Ascending aorta (tissue), 2 donors: ENCODE measurements at places on chromosomes 4 and X. TPM values are rescaled to one million over a fixed set of nuclear protein-coding genes. Genes with fewer than 3 reads are reported as not detected.
A peak's percentile ranks its signal among the peaks of the same experiment; 100 is the strongest.

DNA sequence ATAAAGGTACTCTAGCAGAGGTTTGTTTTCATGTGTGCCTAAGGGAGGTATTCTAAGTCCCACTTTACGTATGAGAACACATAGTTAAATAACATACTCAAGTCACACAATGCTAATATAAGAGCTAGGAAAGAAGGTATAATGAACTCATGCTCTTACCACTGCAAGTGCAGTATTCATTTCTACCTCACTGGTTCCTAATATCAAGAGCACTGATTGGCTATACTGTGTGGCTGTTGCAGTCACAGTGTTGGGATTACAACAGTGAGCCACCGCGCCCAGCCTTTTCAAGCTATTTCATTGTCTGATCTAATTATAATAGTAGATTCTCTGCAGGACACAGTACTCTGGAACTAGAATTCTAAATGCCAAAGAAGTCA, 84.0 kb downstream of the PDS5A start:
- no peak overlapping the region for H3K27ac ChIP-seq
- H3K36me3 ChIP-seq, result peaks cover 52% of the 10 kb centered on the region
- no peak overlapping the region for H3K4me3 ChIP-seq
- DNase-seq, result no peak

DNA sequence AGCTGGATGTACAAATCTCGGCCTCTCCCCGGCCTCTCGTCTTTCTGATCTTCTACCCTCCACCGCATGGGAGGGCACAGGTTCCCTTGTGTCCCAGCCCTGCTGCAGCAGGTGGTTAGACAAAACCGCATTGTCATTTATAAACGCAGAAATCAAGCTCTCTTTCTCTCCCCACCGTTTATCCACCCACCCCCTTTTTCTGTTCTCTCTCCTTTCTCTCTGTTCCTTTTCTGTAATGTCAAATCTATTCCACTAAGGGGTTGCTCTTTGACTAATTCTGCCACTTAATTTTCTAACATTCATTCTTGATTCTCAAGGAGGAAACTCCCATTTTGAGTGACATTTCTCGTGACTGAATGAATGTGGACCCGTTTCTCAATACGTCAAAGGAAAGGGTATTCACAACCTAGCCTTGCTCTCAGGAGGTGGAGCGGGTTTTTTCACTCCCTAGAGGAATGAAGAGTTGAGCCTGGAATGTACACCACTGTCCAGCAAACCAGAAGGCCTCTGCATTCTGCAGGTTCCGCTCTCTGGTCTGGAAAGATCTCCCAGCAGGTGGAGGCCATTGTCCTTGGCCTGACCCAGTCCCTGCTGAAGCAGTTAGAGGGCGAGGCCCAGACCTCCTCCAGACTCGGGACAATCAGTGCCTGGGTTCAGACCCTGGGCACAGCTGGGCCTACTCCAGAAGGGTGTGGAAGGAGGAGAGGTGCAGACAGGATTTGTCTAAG, 70.9 kb upstream of the ENPP6 start:
- no peak overlapping the region for H3K27ac ChIP-seq
- DNase-seq, result no peak
- H3K36me3 ChIP-seq, result no peaks in the 10 kb centered on the region

GRCh38 chrX:24219320-24219719, 69.8 kb downstream of the ZFX start:
- no peak for DNase-seq
- H3K4me3 ChIP-seq, result no peak overlapping the region
- H3K36me3 ChIP-seq, result peaks cover 7% of the 10 kb centered on the region
- H3K27me3 ChIP-seq, result no peaks in the 10 kb centered on the region
- no peak overlapping the region for H3K27ac ChIP-seq
- H3K4me1 ChIP-seq, result no peaks in the 10 kb centered on the region

GRCh38 chr4:6201580-6202091, 1.3 kb upstream of the JAKMIP1 start:
- H3K27ac ChIP-seq, result no peak overlapping the region
- no peak for DNase-seq
- H3K27me3 ChIP-seq, result no peaks in the 10 kb centered on the region

DNA sequence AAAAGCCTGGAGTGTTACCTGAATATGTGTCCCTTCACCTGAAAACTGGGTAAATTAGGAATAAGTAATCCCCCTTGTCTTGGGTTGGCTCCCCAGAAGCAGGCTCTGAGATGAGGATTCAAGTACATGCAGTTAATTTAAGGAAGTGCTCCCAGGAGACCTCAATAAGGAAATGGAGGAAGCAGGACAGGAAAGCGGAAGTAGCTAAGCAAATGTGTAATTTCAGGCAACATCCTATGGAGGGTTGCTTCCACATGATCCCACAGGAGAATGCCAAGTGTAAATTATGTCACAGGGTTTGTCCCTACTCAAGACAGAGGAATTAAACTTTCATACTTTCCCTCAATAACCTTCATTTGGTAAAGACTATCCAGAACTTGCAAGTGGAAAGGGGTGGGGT, 48.1 kb upstream of the ARHGEF6 start:
- no peaks in the 10 kb centered on the region for H3K4me1 ChIP-seq
- H3K27ac ChIP-seq, result no peak overlapping the region
- H3K4me3 ChIP-seq, result no peak overlapping the region
- DNase-seq, result no peak
- H3K27me3 ChIP-seq, result no peaks in the 10 kb centered on the region

GRCh38 chr4:84879651-84880200, 86.8 kb downstream of the WDFY3 start:
- no peaks in the 10 kb centered on the region for H3K4me1 ChIP-seq
- DNase-seq, result no peak
- H3K27ac ChIP-seq, result no peak overlapping the region
- H3K27me3 ChIP-seq, result no peaks in the 10 kb centered on the region

- DNase-seq, result no peak
- H3K4me1 ChIP-seq, result no peaks in the 10 kb centered on the region
- H3K4me3 ChIP-seq, result no peak overlapping the region
These were observed 804.3 kb downstream of the FSTL5 start for GRCh38 chr4:161359491-161359890.

- peaks cover 6% of the 10 kb centered on the region for H3K36me3 ChIP-seq
- DNase-seq, result no peak
- no peak overlapping the region for H3K4me3 ChIP-seq
- no peaks in the 10 kb centered on the region for H3K27me3 ChIP-seq
- H3K27ac ChIP-seq, result no peak overlapping the region
These were observed 130.3 kb downstream of the ADGRA3 start for GRCh38 chr4:22385611-22386011.

- no peaks in the 10 kb centered on the region for H3K27me3 ChIP-seq
- H3K36me3 ChIP-seq, result no peaks in the 10 kb centered on the region
- H3K27ac ChIP-seq, result no peak overlapping the region
- no peak for DNase-seq
These were observed 480 bp upstream of the RADX start for GRCh38 chrX:106611317-106611678.

DNA sequence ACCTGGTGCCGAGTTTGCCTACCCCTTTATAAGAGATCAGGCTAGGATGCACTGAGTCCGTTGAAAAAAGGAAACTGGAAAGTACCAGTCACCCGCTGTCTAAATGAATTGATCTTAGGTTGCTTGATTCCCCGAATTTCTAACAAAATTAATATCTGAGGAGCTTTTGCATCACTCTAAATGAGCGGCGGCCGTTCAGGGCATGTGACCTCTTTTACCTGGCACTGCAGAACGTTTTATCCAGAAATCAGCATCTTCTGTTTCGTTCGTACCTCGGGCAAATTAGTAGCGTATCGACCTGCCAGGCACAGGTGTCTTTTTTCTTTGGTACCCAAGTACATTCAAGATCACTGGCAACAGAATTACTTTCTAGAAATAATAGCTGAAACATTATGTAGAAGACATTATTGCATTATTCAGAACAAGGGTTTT, 876 bp downstream of the KLHL2 start:
- H3K27me3 ChIP-seq, result no peaks in the 10 kb centered on the region
- no peaks in the 10 kb centered on the region for H3K36me3 ChIP-seq
- H3K4me1 ChIP-seq, result peaks cover 5% of the 10 kb centered on the region
- H3K27ac ChIP-seq, result peak overlapping the region; percentile 66

- H3K27ac ChIP-seq, result no peak overlapping the region
- H3K36me3 ChIP-seq, result no peaks in the 10 kb centered on the region
- no peak for DNase-seq
- H3K27me3 ChIP-seq, result no peaks in the 10 kb centered on the region
- no peak overlapping the region for H3K4me3 ChIP-seq
These were observed 25.8 kb downstream of the USP9X start for GRCh38 chrX:41110801-41111625.

GRCh38 chr4:7793186-7793585, 146.5 kb downstream of the AFAP1 start:
- DNase-seq, result no peak
- no peak overlapping the region for H3K27ac ChIP-seq
- no peak overlapping the region for H3K4me3 ChIP-seq
- H3K27me3 ChIP-seq, result no peaks in the 10 kb centered on the region
- no peaks in the 10 kb centered on the region for H3K36me3 ChIP-seq

DNA sequence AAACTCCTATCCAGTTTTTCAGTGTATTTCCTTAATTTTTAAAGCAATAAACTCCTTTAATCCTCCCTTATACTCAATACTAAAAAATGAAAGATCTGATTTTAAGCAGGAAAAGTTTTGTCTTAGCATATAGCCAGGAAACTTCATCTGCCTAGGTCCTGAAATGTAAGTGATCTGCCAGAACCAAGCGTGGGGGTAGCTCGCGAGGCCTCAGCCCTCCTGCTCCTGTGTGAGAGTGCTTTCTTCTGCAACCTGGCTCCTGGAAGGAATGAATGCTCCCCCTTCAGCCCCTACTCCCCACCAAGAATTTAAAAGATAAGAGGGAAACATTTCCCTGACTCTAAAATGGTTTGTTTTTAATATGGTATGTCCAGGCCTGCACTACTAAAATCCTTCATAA, 160.1 kb downstream of the CBR4 start:
- H3K4me3 ChIP-seq, result no peak overlapping the region
- no peaks in the 10 kb centered on the region for H3K27me3 ChIP-seq
- DNase-seq, result no peak
- H3K36me3 ChIP-seq, result no peaks in the 10 kb centered on the region

- no peaks in the 10 kb centered on the region for H3K27me3 ChIP-seq
- H3K36me3 ChIP-seq, result no peaks in the 10 kb centered on the region
- DNase-seq, result no peak
- no peak overlapping the region for H3K27ac ChIP-seq
These were observed 146.8 kb upstream of the NDST4 start for GRCh38 chr4:115260195-115260594.

GRCh38 chr4:134812611-134813010, 611.0 kb upstream of the PABPC4L start:
- no peaks in the 10 kb centered on the region for H3K27me3 ChIP-seq
- H3K36me3 ChIP-seq, result no peaks in the 10 kb centered on the region
- H3K4me3 ChIP-seq, result no peak overlapping the region
- H3K4me1 ChIP-seq, result no peaks in the 10 kb centered on the region

GRCh38 chr4:142801966-142802365, 44.1 kb downstream of the INPP4B start:
- H3K4me3 ChIP-seq, result no peak overlapping the region
- no peaks in the 10 kb centered on the region for H3K4me1 ChIP-seq
- no peak for DNase-seq
- no peak overlapping the region for H3K27ac ChIP-seq

- DNase-seq, result no peak
- no peaks in the 10 kb centered on the region for H3K36me3 ChIP-seq
- no peaks in the 10 kb centered on the region for H3K4me1 ChIP-seq
These were observed 220.6 kb downstream of the SNCA start for GRCh38 chr4:89616382-89616781.

DNA sequence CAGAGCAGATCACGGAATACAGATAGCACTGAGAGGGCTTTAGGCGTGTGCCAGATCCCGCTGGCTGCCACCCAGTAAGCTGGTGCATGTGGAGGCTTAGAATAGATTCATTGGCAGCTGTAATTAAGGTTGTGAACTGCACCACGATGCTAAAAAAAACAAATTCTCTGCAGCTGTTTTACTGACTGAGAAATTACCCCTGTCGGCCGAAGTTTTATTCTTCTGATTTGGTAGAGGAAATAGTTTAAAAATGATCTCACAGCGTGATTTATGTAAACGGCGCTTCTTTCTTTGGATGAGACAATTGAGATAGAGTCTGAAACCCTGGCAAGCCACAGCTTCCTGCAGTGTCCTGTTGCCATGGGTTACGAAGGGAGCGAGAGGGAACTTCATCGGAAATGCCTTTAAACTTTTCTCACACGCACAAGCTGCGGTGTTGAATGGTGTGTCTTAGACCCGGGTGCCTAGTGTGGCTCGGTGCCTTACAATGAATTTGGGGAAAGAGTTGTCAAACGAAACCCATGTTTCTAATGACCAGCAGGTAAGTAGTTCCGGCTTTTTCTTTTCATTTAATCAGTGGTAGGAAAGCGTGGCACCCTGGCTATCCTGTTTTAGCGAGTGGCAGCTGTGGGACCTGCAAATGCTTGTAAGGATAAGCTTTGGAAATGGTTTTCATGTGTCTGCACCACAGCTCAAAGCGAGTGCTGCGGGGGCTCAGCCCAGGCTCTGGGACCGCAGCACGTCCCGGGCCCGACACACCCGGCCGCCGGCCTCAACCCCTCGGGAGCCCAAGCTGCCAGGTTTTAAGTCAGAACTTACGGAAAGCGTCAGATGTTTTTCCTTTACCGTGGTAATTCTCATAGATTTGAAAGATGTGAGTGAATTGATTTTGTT, 71.7 kb upstream of the HGFAC start:
- H3K4me3 ChIP-seq, result peak overlapping the region; percentile 51
- DNase-seq, result no peak
- H3K36me3 ChIP-seq, result no peaks in the 10 kb centered on the region
- no peaks in the 10 kb centered on the region for H3K27me3 ChIP-seq
- no peaks in the 10 kb centered on the region for H3K4me1 ChIP-seq

GRCh38 chr4:145898926-145899531, 39.6 kb downstream of the ZNF827 start:
- no peaks in the 10 kb centered on the region for H3K4me1 ChIP-seq
- H3K4me3 ChIP-seq, result no peak overlapping the region
- no peak for DNase-seq
- H3K27me3 ChIP-seq, result no peaks in the 10 kb centered on the region
- H3K27ac ChIP-seq, result no peak overlapping the region
- peaks cover 15% of the 10 kb centered on the region for H3K36me3 ChIP-seq

GRCh38 chr4:8417071-8417614, 23.4 kb downstream of the ACOX3 start:
- H3K27ac ChIP-seq, result no peak overlapping the region
- H3K4me1 ChIP-seq, result no peaks in the 10 kb centered on the region
- H3K27me3 ChIP-seq, result no peaks in the 10 kb centered on the region
- H3K36me3 ChIP-seq, result peaks cover 38% of the 10 kb centered on the region
- DNase-seq, result no peak

- no peaks in the 10 kb centered on the region for H3K36me3 ChIP-seq
- no peak for DNase-seq
- no peaks in the 10 kb centered on the region for H3K4me1 ChIP-seq
- H3K27ac ChIP-seq, result no peak overlapping the region
- no peaks in the 10 kb centered on the region for H3K27me3 ChIP-seq
- H3K4me3 ChIP-seq, result no peak overlapping the region
These were observed 43.7 kb downstream of the IL15 start for GRCh38 chr4:141680060-141680459.

- DNase-seq, result no peak
- no peak overlapping the region for H3K27ac ChIP-seq
- H3K4me3 ChIP-seq, result no peak overlapping the region
- H3K4me1 ChIP-seq, result no peaks in the 10 kb centered on the region
These were observed 213.6 kb upstream of the VEGFC start for GRCh38 chr4:177006331-177006730.

The ADH1B gene
- total RNA-seq, result 650 TPM

The ETNPPL gene
- total RNA-seq, result not detected

The MMAA gene
- total RNA-seq, result 3.9 TPM

The MAGED2 gene
- 187 TPM for total RNA-seq

The LEF1 gene
- total RNA-seq, result not detected

The SMIM31 gene
- not detected for total RNA-seq

The MAP3K15 gene
- 0.21 TPM for total RNA-seq

The PPEF2 gene
- not detected for total RNA-seq

The AMBN gene
- not detected for total RNA-seq

The PCDH18 gene
- 31.6 TPM for total RNA-seq

The SORCS2 gene
- total RNA-seq, result 0.32 TPM

The SH3D19 gene
- total RNA-seq, result 110 TPM

The MSANTD1 gene
- not detected for total RNA-seq
